Activated T-helper 9 cell treated with anti-CD3 and anti-CD28 coated beads, Interleukin-2, amount 50 U/mL, for 16 hours (primary cell): ENCODE measurements at places on chromosomes 3 and 15.

DNA sequence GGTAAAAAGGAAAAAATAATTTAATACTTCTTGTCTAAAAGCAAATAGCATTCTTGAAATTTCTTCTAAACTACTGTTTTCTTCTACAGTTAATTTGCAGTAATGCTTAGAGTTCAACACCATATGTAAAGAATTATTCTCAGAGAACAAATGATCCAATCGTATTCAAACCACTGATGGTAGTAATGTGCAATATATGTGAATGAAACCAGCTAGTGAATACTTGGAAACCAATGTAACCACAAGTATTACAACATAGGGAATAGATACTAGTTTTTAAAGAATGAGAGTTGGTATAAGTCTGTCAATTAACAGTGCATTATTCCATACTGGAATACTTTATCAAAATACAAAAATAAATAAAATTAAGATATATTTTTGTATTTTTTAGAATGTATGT is 850.0 kb downstream of the DIPK2A start:
- no peak for DNase-seq

DNA sequence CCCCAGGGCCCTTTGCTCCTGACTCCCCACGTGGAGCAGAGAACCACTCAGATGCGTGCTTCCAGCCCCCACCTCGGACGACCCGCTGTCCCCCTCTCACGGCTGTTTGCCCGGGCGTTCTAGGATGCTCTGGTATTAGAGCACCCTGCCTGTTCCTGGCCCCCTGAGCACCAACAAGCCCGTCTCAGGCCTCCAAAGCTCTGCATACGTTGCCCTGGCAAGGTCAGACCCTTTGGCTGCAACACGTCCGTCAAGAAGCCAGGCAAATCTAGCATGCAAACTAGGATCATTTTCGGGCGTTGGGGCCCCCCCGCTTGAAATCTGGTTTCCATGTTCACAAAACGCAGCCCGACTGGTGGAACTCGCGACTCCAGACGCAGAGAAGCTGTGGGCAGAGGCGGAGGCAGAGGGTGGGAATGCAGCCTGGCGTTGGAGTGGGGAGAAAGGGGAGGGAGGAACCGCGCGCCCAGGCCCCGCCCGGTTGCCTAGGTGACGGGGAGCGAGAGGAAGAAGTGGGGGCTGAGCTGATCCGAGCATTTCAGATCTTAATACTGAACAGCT is 86.2 kb upstream of the PIAS1 start:
- DNase-seq, result no peak

DNA sequence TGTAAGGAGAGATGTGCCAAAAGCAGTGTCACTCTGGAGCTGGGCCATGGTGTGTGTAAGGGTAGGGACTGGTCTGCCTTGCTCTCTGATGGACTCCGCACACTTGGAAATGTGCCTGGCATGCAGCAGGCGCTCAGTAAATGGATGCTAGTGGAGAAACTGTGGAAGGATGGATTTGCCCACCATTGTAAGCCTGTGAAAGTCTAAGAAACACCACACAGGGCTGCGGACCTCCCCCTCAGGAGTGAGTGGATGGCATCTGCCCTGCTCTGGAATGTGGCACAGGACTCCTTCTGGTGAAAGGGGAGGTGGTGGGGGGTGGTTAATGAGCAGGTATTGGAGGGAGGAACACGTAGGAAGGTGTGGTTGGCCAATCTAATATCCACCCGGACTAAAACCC is 62.2 kb upstream of the ACAN start:
- DNase-seq, result no peak

GRCh38 chr15:58604455-58604923 is 145.0 kb downstream of the ADAM10 start:
- DNase-seq, result no peak

- DNase-seq, result peak; percentile 79
Observed at GRCh38 chr3:20039765-20040547, at the start of gene KAT2B. KAT2B (plus strand) TSS chr3:20040446; CDS start chr3:20040478, 32 bp downstream.

DNA sequence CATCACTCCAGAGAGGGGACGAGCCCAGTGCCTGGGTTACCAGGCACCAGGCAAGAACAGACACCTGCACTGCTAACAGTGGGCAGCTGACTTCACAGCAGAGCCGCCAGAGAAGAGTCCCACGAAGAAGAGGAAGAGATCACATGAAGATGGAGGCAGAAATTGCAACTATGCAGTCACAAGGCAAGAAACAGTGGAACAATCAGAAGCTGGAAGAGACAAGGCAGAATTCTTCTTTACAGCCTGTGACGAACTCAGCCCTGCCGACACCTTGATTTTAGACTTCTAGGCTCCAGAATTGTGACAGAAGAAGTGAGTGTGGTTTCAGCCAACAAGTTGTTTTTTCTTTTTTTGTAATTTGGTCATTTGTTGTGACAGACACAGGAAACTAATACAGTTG is 59.2 kb downstream of the IL12A start:
- no peak for DNase-seq

DNA sequence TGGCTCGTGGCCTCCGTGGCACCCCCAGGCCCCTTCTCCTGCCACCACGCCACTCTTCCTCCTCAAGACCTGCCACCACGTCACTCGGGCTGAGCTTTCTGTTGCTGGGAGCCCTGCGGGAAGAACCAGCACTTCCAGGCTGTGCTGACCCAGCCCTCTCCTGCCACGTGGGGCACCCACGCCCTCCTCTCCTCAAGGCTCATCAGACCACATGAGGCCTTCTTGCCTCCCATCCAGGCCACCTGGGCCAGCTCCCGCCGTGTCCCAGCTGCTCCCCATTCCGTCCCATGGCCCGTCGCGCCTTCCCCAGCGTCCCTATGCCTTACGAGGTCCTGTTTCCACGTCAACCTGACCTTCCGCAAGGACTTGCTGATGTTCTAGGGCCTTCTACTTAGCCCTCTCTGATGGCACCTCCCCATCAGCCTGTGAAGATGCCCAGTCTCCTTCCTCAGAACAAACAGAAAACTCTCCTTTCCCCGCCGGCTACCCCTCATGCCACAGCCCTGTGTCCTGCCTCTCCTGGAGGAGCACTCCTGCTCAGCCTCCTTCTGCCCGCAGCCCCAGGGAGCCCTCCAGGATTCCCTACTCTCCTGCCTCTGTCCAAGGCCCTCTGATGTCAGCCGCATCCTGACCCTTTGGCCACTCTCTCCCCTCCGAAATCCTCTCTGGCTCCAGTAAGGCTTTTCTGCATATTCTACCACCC is 71.1 kb upstream of the BLM start:
- DNase-seq, result no peak

DNA sequence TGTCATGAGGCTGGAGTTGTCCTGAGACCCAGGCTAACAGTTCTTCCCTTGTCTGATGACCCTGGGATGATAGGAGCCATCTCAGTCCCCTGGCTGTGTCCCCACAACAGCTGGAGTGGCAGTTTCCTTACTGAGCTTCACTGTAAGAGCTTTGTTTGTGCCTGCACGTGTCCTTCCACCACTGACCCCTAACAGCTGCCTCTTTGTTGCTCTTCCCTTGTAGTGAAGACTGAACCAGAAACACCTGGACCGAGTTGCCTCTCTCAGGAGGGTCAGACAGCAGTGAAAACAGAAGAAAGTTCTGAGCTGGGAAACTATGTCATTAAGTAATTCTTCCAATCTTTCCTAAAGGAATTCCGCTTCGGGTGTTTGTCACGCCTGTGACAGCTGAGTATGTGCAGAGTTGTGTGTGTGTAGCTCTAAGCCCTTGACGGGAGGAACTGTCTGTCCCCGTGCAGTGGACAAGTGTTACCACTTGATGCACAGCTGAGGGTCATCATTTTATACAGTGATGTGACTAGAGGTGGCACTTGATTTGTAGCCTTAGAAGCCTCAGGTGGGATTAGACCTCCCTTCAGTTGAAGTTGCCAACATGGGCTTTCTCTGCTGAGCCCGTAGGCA is 25.0 kb downstream of the MAP6D1 start:
- no peak for DNase-seq
